Right ventricle myocardium inferior (tissue), 1 donor: ENCODE measurements at places on chromosomes 4 and X. TPM values are rescaled to one million over a fixed set of nuclear protein-coding genes. Genes with fewer than 3 reads are reported as not detected.

Gene PPP4R3C
- total RNA-seq, result not detected

Gene PLP2
- total RNA-seq, result 67.0 TPM

Gene NOX1
- not detected for total RNA-seq

Gene ADAM29
- not detected for total RNA-seq

Gene SSX3
- total RNA-seq, result not detected

DNA sequence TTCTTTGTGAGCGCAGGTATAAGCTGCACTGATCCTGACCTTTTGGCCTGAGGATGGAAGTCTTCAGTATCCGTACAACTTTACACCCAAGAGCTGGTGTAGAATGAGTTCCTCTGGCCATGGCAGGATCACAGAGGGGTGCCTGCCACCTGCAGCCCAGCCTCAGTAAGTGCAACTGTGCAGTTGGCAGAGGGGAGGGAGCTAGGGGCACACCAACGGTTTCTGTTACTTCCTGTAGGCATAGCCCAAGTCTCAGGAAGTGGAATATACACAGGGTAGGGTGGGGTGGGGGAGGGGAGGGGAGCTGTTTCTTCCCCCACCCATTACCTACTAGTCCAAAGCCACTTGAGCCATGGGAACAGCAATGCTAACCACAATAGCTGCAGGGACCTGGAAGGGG lies 85.4 kb upstream of the GBA3 start:
- DNase-seq, result no peak

DNA sequence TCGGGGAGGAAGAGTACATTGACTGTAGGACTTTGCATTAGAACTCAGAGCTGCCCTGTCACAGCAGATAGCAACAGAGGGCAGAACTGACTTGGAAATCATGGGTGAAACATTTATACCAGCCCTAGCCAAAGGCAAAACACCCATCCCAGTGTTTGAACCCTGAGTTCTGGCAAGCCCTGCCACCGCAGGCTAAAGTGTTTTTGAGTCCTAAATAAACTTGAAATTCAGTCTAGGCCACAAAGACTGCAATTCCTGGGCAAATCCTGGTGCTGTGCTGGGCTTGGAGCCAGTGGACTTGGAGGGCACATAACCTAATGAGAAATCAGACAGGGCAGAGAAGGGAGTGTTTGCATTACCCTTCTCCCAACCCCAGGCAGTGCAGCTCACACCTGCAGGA lies 1015.7 kb downstream of the FSTL5 start:
- no peak for DNase-seq

- DNase-seq, result no peak
Observed at GRCh38 chr4:83922402-83922801, 386.5 kb downstream of the GPAT3 start.

GRCh38 chr4:8355864-8356565 lies 84.5 kb downstream of the ACOX3 start:
- DNase-seq, result no peak

- DNase-seq, result no peak
Observed at GRCh38 chr4:56728512-56728911, 47.4 kb upstream of the HOPX start.

- DNase-seq, result no peak
Observed at GRCh38 chrX:50402886-50403285, 67.7 kb downstream of the DGKK start.

- DNase-seq, result no peak
Observed at GRCh38 chr4:30866907-30867306, 146.7 kb downstream of the PCDH7 start.

GRCh38 chrX:21966866-21967265 lies 26.4 kb downstream of the SMS start:
- no peak for DNase-seq

- no peak for DNase-seq
Observed at GRCh38 chrX:97401586-97402136, 518.0 kb downstream of the RPA4 start.

DNA sequence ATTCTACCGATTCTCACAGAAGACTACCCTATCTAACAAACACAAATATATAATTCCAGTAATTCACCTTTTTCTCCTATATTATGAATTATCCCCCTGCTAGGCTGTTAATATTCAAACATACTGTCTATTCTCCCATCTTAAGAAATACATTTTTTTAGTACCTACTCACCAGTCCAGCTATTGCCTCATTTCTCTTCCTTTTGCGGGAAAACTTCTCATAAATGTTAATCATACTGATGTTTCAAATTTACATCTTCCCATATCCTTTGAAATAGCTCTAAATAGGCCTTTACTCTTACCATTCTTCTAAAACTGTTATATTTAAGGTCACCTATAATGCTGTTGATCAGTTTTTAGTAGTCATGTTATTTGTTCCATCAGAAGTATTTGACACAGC lies 759.1 kb upstream of the SLIT2 start:
- no peak for DNase-seq

GRCh38 chr4:34615315-34615714 lies 1629.0 kb downstream of the ARAP2 start:
- no peak for DNase-seq

DNA sequence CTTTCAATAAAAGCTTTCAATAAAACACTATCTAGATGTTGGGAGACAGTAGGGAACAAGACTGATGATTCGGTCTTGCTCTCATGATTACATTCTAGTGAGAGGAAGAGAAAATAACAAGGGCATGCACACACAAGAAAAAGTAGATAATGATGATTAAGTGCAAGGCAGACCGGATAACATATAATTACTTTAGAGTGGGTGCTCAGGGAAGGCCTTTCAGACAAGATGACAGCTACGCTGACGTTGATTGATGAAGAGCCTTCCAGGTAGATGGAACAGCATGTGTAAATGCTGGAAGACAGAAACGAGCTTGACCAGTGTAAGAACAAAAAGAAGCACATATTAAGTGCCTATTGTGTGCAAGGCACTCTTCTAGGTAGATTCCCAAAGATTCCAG lies 43.4 kb downstream of the TXK start:
- no peak for DNase-seq

DNA sequence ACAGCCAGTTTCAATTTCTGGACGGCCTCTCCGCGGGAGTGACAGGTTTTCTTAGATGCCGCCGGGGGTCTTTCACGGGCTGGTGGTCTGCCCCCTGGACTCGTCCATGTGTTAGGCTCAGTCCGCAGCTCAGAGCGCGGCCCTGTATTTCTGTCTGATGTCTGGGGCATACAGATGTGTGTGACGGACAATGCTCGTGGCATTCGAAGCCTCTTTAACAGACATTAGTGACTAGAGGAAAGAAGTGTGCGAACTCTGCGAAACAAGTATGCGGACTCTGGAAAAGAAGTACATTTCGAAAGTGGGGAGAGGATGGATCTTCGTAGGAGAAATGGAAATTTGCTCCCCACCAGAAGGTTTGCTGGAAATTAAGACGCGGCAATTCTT lies 793 bp upstream of the DCUN1D4 start:
- no peak for DNase-seq

DNA sequence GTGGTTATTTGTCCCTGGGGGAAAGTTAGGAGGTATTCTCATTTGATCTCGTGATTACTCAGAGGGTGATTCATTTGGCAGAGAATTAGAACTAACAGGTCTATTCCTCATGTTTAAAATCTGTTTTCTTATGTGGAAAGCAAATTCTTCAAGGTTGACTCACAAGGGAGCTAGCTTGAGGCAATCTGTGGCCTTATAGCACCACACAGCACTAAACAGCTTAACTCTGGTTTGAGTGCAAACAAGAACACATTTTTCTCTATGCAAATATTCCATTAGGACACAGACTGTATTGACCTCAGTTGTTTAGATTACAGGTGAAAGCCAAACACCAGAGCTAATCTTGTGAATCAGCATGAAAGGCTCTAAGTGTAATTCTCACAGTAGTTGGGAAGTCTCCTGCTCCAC lies 694.4 kb upstream of the POU3F4 start:
- DNase-seq, result no peak

DNA sequence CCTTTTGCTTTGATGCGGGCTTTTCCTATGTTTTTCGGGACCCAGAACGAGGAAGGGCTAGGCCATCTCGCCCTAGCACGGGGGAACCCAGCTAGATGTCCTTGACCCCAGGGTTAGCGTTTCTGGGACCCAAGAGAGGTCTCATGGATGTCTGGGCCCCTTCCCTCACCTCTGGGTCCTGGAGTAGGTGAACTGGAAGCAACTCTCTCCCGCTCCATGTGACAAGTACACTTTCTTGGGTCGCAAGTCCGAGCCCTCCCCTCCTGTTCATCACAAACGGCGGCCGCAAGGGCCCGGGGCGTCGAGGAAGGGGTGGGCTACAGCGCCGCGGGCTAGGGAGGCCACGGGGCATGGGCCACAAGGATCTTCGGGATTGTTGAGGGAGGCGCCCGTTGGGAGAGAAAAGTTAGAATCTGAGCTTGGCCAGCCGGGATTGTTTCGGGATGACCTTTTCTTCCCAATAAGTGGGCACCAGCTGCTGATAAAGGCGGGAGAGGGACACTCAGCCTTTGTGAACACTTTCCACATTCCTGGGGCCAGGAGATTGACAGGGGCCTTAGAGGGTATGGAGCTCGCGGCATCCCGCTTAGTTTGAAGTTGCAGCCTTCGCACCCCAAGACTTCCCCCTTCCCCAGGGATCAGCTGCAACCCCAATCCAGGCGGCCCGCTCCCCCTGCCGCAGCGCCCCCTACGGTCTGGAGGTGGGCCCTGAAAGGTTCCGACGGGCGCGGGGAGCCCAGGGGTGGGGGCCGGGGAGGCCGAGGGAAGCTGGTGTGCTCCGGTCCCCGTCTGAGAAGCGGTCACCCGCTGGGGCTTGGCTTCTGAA lies 136.9 kb upstream of the ZIC3 start:
- no peak for DNase-seq

GRCh38 chr4:151933122-151933827 lies 172.5 kb upstream of the GATB start:
- DNase-seq, result no peak

- no peak for DNase-seq
Observed at GRCh38 chr4:138114434-138114833, 127.7 kb downstream of the SLC7A11 start.
